ENCODE measurements at places on chromosomes 12 and 14. TPM values are rescaled to one million over a fixed set of nuclear protein-coding genes. Genes with fewer than 3 reads are reported as not detected.

PMEL gene
- not detected for total RNA-seq

ZDHHC17 gene
- total RNA-seq = 371 TPM

VRTN gene
- not detected for total RNA-seq

TTC5 gene
- 47.3 TPM for total RNA-seq

NPAS3 gene
- total RNA-seq = 42.9 TPM

SERPINA3 gene
- total RNA-seq = 1.3 TPM

LTBP2 gene
- total RNA-seq = 0.94 TPM
